ENCODE measurements at places on chromosomes 5 and 9.

DNA sequence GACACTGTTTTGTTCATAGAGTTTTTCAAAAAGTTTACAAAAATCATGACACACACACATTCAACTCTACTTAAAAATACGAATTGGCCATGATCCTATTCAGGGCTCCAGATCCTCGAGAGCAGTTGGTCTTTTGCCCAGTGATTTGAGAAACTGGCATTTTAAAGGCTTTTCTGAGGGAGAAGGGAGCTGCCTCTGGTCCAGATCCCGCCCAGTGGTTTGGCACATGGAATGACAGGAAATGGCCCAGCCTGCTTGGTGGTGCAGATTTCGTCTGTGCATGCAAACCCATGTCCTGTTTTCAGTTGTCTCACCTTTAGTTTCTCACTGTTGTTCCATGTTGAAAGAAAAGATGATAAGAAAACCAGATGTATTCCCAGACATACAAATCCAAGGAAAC lies 3.6 kb downstream of the CAMK4 start:
- DNase-seq = no peak

GRCh38 chr5:169201597-169201996 lies 99.3 kb downstream of the SLIT3 start:
- no peak for DNase-seq

DNA sequence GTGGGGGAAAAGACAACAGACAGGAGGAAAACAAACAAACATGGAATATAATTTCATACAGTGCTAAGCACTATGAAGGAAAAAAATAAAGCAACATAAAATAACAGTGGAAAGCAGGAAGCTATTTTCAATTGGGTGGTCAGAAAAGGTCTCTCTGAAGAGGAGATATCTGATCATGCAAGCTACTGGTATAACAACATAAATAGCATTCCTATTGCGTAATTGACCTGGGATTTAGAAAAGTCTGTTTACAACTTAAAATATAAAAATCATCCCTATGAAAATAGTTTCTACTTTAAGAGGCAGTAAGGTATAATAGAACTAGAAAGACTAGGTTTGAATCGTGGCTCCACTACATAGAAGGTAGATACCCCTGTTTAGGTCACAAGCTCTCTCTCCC lies 61.4 kb downstream of the FBXW11 start:
- no peak for DNase-seq

DNA sequence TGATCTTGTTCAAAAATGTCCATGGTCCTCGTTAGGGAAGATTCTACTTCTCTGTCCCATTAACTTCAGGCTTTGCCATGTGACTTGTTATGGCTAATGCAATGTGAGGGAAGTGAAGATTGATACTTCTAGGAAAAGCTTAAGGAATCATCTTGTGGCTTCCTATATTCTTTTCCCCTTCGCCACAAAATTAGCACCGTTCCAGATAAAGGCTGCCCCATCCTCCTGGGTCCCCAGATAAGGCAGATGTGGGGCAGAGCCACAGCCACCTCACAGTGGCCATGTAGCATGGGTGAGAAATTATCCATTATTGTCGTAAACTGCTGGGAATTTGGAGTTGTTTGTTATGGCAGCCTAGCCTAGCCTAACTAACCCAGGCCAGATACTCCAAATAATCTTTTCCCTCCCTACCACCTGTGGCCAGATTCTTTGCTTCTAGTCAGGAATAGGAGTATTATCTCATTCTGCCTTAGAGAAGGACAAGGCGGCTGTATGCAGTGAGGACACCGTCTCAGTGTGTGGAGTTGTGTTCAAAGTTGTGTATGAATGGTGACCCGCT lies 31.9 kb upstream of the BOD1 start:
- DNase-seq = no peak

DNA sequence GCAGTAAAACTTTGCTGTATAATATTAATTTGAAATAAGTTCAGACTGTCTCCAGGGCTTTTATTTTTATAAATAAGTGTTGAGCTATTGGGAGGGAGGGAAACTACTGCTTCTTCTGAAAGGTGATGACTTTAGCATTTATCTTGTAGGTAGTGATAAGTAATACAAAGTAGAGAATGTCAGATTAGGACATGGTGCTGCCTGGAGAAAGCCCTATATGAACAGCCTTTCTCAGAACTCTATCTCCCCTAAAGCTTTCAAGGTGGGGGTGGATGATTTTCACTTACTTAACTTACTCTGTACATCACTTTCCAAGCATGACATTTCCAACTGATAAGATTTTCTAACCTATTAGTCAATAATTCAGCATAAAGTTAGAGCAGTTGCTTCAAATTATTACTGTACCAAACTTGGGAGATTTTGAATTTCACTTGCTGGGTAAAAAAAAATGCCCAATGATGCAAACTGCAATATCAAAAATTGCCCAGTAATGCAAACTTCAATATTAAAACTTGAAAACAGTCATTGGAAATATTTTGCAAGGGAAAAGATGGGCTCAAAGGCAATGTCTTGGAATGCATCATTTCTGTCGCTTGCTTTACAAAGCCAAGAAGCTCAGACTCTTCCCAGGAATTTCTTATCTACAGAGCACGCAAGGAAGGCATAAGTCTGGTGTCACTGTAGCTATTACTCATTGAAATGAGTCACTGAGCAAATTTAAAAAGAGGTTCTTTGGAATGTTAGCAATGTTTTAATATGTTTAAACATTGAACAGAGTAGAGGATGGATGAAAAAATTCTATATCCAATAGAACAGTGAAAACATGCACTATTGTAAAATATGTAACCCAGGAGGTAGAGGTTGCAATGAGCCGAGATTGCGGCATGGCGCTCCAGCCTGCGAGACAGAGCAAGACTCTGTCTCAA lies 569.5 kb downstream of the PSAT1 start:
- no peak for DNase-seq

DNA sequence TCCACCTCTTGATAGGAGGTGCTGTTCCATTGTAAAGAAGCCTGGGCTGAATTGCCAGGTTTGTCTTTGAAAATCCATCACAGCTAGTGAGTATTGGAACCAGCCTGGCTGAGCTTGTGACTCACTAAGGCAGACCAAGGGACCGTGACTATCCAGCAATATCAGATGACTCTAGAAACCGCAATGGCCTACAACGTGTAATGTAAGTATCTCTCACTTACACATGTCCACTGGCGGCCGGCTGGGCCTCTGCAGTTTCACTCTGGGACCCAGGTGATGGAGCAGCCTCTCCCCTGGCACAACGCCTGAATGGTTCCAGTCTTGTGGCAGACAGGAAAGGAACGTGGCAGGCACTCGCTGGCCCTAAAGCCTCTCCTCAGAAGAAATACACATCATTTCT lies 3.1 kb upstream of the HRH2 start:
- DNase-seq = no peak

GRCh38 chr9:4796988-4797853 lies 4.5 kb downstream of the RCL1 start:
- no peak for DNase-seq

DNA sequence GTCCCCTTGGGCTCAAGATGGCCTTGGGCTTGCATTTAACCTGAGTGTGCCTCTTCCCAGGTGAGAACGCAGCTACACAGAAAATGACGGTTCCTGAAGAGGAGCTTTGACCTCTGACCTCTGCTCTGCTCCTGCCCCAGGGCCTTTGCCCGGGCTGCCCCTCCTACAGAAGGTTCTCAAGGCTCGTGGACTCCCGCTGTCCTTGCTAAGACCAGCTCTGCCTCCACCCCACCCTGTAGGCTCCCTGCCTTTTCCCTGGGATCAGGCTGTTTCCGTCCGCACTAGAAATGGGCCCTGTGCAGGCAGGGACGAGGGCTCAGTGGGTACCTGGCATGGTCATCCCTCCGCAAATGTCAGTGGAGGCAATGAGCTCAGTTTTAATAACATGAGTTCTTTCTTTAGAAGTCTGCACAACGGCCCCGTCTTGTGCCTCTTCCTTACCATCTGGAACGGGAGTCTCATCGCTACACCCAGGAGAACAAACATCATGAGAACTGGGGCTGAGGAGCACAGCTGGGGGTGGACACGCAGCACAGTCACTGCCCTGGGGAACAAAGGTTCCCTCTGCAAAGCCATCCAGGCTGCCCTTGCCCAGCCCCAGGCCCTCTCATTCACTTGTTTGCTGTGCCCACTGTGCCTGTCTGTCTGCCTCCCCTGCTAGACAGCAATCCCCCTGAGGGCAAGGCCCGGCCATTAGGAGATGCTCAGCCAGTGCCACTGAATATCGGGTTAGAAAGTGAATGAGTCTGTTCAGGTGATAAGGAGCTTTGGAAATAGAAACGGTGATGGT lies 26.7 kb upstream of the LPCAT1 start:
- no peak for DNase-seq
